ENCODE measurements at places on chromosomes 5 and 9.

- no peak for DNase-seq
These were observed 2300.3 kb downstream of the MAT2B start for GRCh38 chr5:165805756-165806155.

- DNase-seq, result no peak
These were observed 58.0 kb downstream of the ANXA2R start for GRCh38 chr5:42982107-42982622.

DNA sequence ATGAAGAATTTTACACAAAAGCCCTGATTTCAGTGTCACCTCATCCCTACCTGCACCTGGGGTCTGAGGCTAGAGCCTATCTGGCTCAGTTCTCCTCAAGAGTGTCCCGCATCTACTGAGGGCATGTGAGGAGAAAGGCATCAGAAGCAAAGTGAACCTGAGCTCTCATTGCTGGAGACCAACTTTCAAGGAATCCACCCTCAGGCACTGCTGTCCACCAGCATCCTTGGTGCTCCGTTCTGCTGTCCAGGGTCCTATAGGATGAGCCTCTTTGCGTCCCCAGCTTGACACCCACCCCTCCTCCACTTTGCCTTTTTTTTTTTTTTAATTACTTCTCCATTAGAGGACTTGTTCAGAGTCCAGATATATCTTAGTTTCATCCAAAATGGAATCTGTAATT, 49.5 kb downstream of the CAMSAP1 start:
- DNase-seq, result no peak

GRCh38 chr5:36496471-36496870, 109.9 kb upstream of the SLC1A3 start:
- DNase-seq, result no peak

DNA sequence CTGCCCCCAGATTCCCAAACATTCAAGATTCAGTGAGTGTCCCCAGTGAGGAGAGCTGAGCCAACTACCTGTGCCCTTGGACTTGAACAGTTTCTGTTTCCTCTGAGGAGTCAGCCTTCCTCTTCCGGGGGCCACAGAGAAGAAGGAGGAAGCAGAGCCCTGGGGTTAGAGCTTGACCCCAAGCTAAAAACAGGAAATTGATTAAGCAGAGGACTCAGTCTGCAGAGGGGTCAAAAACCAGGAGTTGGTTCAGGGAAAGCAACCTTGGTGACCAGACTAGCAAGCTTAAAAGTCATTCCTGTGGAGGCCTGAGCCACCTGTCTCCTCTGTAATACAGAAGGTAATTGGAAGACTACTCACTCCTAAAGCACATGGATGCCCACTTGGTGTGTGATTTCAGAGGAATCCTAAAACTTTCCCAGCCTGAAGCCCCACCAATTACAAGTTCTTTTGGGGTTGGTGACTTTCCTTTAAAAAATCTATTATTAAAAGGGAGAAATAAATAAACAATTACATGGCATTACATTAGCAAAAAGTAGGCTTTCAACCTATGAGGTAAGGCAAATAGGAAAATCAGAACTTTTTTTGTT, 64.2 kb upstream of the SELENOP start:
- no peak for DNase-seq

DNA sequence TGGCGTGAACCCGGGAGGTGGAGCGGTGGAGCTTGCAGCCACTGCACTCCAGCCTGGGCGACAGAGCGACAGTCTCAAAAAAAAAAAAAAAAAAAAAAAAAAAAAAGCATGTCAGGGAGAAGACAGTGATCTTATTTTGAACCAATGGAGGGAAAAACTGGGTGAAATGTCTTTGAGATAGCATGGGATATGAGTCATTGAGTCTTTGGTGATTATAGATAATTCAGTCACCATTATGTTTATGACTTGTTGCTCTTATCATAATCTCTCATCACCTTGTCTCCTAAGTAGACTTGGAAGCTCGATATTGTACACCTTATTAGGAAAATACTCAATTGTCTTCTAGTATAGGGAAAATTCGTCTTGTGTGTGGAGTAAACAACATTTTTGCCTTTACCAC, 55.1 kb upstream of the KDM4C start:
- DNase-seq, result no peak

GRCh38 chr9:16442622-16443021, 427.8 kb downstream of the BNC2 start:
- DNase-seq, result no peak

DNA sequence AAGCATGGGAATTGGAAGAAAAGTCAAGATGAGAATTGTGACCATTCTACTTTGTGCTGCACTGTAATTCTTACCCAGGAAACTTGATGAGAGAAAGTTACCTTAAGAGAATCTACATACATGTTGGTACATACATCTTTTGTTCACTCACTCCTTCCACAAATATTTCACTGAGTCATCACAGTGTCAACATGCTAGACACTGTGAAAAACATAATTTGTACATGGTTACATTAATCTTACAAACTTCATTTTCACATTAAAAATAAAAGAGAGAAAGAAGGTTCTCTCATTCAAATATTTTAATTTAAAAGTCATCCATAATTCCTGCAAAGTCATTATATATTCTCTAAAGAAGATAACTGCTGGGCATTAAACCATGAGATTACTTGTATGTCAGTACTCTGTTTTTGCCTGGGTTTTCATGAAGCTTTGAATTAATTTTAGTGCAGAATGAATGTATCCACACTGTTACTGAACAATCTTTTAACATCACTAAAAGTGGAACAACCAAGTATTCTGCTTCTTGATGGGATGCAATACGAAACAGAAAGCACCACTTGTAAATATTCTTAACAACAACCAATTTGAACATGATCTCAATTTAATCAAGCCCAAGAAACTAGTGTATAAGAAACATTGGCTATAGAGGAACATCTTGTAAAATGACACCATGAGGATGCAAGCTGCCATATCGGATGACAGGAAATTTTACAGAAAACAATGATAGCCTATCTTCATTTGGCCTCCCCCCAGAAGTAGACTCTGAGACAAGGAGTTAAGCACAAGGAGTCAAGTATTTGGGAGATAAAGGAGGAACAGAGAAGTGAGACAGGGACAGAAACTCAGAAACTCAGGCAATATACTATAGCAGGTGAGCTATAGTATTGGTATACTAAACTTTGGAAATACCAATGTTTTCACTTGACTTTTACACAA, 28.4 kb downstream of the ERP44 start:
- no peak for DNase-seq

DNA sequence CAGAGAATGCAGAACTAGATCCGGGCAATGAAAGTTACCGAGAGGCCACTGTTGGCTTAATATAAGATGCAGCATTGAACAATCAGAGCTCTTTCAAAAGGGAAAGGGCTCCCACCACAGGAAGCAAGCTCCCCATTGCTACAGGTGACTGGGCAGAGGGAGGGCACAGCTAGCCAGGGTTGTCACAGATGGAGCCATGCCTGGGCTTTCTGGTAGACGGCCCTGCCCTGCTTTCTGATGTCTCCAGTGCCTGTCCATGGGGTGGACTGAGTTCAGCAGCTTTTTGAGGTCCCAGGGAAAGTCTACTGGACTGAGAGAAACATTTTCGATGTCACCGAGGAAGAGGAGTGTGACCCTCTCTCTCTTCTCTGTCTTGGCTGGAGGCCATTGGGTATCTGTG, 14.1 kb downstream of the RGS3 start:
- DNase-seq, result no peak

- no peak for DNase-seq
These were observed 44.2 kb downstream of the NLN start for GRCh38 chr5:65766175-65766574.

GRCh38 chr5:90915393-90915792, 356.8 kb downstream of the ADGRV1 start:
- DNase-seq, result no peak

GRCh38 chr5:175252234-175252805, 191.7 kb downstream of the DRD1 start:
- no peak for DNase-seq

- no peak for DNase-seq
These were observed 7.8 kb upstream of the MRNIP start for GRCh38 chr5:179866241-179867078.

DNA sequence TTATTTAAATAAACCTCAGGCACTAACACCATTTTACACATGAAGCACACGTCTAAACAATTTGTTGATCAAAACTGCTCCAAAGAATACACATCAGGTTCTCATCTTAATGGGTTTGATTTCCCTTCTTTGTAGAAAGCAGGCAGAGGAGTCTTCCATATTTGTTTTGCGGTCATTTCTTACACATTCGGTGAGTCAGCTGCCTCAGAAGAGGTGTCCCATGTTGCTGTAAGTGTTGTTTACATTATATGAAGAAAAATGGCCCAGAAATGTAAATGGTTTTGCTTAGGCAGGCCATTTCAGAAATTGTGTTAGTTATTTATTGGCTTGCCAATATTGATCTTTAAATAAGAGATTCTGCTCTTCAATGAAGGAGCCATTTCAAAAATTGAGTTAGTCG, 325.8 kb downstream of the TENT4A start:
- DNase-seq, result no peak

GRCh38 chr5:131285703-131286399, 22.0 kb downstream of the CDC42SE2 start:
- DNase-seq, result no peak

DNA sequence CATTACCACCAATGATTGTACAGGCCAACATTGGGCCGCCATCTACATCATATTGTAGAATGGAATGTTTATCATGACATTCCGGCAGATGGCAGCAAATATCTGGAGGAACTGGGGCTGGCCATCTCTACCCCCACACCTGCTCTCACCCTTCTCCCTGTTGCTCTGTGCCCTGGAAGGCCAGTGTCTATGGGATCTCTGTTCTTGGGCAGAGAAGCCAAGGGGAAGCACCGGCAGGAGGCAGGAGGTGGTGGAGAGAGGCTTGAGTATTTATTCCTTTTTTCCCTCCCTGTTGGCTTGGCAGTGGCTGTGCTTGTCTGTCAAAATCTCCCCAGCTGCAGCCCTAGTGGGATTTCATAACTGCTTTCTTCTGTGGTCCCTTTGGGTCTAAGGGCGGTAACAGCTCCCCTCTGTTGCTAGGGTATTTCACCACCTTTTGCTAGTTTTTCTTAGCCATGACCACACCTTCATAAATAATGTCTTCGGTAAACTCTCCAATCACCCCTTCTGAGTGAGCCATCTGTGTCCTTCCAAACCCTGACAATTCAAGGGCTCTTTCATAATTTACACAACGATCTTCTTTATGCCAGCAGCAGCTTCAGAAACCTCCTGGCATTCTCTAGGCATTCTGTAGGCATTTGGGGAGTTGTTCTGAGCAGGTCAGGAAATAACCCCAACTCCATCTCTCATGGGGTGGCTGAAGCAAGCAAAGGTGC, 225.8 kb downstream of the MELK start:
- DNase-seq, result no peak

- DNase-seq, result no peak
These were observed 36.5 kb upstream of the NUDT12 start for GRCh38 chr5:103598997-103599566.

DNA sequence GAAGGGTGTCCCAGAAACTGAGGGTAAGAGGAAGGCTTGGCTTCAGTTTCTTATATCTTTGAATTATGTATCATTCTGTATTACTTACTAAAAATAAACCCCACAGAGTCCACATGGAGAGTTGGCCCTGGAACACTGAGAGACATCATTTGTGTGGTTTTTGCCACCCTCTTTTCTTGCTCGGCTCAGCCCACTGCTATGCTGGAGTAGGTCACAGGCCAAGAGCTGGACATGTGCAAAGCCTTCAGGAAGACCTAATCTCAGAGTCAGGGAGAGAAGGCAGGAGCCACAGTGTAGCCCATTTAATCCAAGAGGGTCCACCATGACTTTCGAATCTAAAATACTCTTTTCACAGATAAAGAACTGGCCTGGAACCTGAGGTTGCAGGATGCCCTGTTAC, 47.5 kb downstream of the MAMDC2 start:
- DNase-seq, result no peak

DNA sequence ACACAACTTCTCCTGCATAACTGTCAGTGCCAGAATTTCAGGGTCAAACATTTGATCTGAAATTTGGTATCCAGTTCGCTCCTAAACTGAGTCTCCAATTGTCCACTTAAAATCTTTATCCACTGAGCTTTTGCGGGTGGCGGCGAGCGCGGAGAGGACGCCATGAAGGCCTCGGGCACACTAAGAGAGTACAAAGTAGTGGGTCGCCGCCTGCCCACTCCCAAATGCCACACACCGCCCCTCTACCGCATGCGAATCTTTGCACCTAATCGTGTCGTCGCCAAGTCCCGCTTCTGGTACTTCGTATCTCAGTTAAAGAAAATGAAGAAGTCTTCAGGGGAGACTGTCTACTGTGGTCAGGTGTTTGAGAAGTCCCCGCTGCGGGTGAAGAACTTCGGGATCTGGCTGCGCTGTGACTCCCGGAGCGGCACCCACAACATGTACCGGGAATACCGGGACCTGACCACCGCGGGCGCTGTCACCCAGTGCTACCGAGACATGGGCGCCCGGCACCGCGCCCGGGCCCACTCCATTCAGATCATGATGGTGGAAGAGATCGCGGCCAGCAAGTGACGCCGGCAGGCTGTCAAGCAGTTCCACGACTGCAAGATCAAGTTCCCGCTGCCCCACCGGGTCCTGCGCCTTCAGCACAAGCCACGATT, 913.7 kb upstream of the DMAC1 start:
- DNase-seq, result no peak

- no peak for DNase-seq
These were observed 114.7 kb downstream of the DAB2IP start for GRCh38 chr9:121766081-121766683.

DNA sequence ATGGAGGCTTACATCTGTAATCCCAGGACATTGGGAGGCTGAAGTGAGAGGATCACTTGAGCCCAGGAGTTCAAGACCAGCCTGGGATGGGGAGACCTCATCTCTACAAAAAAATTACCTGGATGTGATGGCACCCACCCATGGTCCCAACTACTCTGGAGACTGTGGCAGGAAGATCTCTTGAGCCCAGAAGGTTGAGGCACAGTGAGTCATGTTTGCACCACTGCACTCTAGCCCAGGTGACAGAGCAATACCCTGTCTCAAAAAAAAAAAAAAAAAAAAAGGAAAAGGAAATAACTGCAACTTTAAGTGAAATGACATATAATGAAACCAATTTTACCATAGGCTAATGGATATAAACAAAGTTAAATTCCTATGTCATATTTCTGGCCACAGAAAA, 152.1 kb upstream of the DHFR start:
- DNase-seq, result no peak

- DNase-seq, result no peak
These were observed 19.8 kb upstream of the NUDT12 start for GRCh38 chr5:103582364-103582763.

- no peak for DNase-seq
These were observed 681.5 kb upstream of the ACO1 start for GRCh38 chr9:31702957-31703356.

- peak; percentile 16 for DNase-seq
These were observed 40.1 kb downstream of the PRRT1B start for GRCh38 chr9:131585375-131585774.

DNA sequence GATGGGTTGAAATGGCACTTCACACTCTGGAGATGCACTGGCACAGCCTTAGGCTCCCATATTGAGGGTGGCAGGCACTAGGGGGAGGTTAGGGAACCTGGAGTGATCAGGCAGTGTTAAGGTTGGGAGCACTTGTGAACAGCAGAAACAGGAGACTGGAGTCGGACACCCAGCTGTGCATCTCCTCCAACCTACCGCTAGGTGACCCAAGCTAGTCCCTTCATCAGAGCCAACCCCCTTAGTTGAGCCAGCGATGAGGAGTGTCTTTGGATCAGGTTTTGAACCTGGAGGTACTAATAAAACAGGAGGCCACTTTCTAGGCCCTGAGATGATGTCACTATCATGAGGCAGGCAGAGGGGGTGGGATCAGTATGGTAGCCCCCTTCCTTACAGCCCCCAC, 1.7 kb downstream of the ACTL7B start:
- no peak for DNase-seq

GRCh38 chr5:40787986-40788385, 10.2 kb downstream of the PRKAA1 start:
- DNase-seq, result no peak

GRCh38 chr9:14909601-14909960, 647 bp downstream of the FREM1 start:
- no peak for DNase-seq
